Pons (tissue), 1 donor: ENCODE measurements at places on chromosomes 1 and 21.

- DNase-seq: no peak
Measured at GRCh38 chr1:231691618-231692259, 65.1 kb downstream of the DISC1 start.

GRCh38 chr21:42216726-42217572, 2.0 kb upstream of the ABCG1 start:
- no peak for DNase-seq

- peak; percentile 96 for DNase-seq
Measured at GRCh38 chr1:66242646-66243547, 291.1 kb upstream of the SGIP1 start.

DNA sequence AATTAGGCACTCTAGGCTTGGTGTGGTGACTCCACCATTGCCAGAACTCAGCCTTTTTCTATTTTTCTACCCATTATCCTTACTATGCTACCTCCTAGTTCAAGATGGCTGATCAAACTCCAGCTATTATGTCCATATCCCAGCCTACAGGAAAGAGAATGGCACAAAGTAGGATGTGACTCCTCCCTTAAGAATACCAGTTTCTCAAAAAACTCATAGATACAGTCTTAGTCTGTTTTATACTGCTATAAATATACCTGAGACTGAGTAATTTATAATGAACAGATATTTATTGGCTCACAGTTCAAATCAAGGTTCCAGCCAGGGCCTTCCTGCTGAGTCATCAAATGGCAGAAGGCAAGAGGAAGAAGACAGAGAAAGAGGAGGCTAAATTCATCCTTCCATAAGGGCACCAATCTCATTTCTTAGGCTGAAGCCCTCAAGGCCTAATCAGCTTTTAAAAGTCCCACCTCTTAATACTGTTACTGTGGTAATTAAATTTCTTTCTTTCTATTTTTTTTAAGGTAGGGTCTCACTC, 542.8 kb upstream of the BEND5 start:
- DNase-seq: no peak

GRCh38 chr1:53206735-53207379, 10.2 kb downstream of the CPT2 start:
- no peak for DNase-seq

DNA sequence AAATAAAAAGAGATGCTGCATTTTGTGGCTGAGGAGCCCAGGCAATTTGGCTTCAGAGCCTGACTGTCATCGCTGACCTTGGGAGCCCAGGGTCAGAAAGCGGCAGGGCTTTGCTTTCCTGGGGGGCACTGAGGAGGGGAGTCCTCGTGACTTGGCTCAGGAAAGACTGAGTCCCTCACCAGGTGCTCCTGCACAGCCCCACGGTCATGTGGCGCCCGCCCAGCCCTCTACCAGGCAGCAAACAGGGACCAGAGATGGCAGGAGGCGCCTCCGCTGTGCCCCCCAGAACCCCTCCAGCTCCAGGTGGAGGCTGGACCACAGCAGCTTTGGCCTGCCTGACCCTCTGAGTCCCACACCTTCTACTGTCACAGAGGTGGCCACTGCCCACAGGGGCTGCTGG, 13.2 kb downstream of the EFHD2 start:
- DNase-seq: no peak

DNA sequence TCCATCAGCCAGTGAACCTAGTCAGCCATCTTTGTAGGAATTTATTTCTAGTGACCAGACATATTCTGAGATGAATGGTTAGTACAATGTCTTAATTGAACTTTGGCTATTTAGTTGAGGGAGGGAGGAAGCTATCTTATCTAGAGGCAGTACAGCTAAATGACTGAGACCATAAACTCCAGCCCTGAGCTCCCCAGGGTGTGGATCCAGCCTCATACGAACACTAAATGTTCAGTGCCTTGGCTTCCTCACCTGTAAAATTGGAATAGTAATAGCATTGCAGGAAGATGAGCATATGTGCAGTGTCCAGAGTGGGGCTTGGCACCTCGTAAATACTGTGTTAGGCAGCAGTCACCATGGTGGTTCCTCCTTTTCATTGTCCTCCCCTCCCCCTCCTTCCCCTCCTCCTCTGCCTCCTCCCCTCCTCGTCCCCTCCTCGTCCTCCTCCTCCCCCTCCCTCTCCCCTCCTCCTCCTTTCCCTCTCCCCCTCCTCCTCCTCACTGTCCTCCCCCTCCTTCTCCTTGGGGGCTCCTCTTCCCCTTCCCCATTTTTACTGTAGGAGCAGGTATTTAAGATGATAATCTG, 108.2 kb downstream of the GALNT2 start:
- no peak for DNase-seq

- no peak for DNase-seq
Measured at GRCh38 chr1:185265314-185265713, 51.7 kb downstream of the IVNS1ABP start.

DNA sequence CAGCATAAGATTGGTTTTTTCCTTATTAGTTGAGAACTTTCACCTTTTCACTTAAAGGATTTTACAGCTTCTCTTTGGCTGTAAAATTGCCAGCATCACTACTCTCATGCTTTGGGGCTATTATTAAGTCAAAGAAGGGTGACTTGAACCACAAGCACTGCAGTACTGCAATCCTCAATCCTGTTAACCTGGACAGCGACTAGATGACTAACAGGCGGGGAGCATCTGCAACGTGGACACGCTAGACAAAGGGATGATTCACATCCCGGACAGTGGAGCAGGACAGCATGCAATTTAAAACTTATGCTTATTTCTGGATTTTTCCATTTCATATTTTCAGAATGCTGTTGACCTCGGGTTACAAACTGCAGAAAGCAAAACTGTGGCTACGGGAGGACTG, 8.1 kb downstream of the ARV1 start:
- peak; percentile 80 for DNase-seq

DNA sequence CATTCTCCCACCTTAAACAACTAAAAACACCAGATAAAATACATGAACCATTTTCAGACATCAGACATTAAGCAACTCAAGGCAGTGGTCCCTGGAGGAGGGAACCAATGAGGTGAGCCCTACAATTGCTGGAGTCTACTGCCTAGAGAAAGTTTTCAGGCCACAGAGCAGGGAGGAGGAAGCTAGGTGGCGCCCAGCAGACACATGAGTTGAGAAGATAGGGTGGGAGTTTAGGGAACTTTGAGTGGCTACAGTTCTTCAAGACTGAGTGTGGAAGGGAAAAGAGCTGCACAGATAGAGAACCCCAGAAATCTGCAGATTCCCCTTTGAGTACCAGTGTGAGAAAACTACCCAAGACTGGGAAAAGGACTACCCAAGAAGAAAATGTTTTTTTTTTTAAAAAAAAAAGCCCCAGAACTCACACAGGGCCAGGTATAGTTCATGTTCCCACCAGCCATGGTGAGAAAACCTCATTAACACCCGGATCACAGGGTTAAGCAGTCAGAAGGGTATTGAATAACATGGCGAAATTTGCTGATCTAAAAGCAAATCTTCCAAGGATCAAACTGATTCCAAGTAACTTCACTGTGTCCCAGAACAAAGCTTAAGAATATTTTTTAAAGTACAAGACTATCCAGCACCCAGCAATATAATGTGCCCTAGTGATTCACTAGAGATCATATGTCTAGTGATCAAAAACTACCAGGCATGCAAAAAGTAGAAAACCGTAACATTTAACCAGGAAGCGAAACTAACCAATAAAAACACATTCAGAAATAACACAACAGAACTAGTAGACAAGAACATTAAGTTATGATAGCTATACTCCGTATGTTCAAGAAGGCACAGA, 12.0 kb downstream of the ALDH9A1 start:
- no peak for DNase-seq

DNA sequence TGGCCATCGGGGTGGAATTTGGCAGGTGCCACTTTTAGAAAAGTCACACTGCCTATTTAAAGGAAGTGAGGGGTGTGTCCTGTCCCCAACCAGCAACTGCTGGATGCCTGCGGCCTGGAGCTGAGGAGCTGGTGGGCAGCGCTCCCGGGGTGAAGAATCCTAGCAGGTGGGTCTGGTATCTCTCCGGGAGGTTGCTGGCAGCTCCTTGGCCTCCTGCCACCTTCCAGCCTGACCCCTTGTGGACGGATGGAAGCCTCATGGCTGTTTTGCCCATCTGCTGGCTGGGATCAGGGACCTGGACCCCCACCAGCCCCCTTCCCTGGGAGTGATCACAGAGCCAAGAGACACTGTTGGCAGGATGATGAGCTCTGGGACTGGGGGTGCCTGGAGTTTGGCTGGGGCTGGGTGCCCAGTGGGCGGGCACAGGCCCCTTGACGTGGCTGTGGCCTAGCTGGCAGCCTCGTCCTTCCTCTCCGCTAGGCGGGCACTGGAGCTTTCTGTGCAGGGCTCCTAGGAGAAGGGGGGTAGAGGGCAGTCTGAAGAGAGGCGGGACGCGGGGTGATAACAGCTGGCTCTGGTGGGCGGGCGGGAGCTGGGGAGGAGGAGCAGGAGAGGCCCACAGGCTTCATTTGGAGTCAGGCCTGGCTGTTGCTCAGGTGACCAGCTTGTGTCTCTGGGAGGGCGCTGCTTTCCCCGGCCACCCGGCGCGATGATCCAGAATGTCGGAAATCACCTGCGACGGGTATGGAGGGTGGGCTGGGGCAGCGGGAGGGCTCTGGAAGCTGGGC, at the start of gene ACOT11:
TSS of gene ACOT11 (plus strand) at position 628 of the 788 bp plus-strand sequence. CDS start at position 710, 82 bp downstream.
- peak; percentile 89 for DNase-seq

DNA sequence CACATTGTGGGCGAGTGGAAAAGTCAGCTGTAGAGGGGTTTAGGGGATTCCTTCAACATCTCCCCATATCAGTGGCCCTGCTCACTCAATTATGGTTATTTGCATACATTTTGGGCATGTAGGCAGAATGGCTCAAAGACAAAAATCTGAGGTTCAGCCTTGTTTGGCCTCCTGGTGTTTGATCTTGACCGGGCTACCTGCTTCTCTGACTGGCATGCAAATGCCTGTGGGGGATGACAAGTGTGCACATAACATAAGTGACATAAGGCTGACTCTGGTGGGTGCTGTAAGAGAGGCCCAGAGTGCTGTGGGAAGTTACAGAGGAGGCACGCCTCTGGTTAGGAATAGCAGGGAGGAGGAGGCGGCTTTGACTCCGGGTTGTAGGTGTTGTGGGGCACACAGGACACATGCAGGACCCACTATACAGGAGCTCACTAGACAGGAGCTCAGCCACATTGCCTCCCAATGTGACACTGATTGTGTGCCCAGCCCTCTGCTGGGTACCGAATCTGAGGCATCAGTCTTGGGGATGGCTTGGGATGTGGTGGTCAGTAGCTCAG, 29.4 kb upstream of the IL19 start:
- DNase-seq: no peak

- DNase-seq: peak; percentile 60
Measured at GRCh38 chr1:90964444-90965035, 57.3 kb downstream of the ZNF644 start.

DNA sequence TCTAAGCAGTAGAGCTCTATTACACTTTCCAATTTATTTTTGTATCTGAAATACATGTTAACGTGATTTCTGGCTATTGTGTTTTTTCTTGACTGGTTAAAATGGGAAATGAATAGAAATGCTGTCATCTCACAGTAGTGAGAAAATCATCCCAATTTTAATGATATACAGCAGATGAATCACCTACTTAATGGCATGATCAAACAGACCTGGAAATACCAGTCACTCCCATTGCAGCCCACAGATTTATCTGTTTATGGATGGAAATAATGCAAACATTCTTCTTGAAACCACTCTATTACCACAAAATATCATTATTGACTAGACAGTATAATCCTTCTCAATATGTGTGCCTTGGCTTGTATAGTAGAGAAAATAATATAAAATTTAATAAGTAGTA, 497.8 kb upstream of the ADAMTS5 start:
- DNase-seq: no peak
